ENCODE measurements at places on chromosomes 2 and 18. TPM values are rescaled to one million over a fixed set of nuclear protein-coding genes. Genes with fewer than 3 reads are reported as not detected.

DNA sequence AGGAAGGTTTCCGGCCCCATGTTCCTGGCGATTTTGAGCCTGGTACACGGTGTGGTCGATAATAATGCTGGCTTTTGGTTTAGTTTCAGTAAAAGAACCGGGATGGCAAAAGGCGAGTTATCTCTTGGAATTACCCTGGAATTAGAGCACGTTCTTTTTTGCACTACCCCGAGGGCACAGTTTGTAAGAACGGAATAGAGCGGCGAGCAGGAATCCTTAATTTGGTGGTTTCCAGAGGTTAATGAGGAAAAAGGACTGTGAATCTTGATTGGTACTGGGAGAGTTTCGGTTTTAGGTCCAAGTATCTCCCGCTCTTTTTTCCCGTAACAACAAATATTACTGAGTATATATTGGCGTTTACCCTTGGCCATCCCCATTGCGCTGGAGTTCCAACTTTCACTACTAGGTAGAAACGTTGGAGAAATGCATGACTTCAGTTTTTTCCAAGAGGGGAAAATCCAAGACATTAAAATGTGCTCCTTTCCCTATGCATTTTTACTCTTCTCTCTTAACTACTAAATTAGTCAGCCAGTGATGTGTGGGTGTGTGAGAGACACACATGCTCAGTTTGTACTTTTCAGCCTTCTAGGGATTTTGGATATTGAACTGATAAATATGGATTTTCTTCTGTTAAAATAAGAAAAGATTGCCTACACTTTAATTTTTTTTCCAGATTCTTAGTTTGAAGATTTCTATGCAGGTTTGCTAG, 160.8 kb downstream of the AGPS start:
- peak; percentile 26 for DNase-seq

DNA sequence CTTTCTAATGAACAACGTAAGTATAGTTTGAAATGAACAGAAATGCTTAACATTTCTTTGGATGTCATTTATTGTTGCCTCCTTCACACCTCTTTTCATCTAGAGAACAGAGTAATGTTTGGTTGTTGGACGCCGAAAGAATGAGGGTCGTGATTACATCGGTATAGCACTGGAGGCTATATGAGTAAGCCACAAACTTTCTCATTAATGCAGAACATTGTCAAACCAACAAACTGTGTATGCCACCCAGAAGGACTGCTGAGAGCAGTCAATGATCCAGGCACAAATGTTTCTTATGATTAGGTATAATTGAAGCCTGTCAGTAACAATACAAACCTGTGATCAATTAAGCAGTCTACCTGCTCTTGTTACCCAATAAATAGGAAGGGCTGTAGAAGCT, 1494.7 kb upstream of the NXPH2 start:
- no peak for DNase-seq

The EPAS1 gene
- total RNA-seq = 95.9 TPM

The NEU2 gene
- total RNA-seq = not detected

- DNase-seq = no peak
These were observed 425.8 kb upstream of the KCNH7 start for GRCh38 chr2:163264341-163264740.

The METTL4 gene
- 9.1 TPM for total RNA-seq

- no peak for DNase-seq
These were observed 2.9 kb downstream of the DNPEP start for GRCh38 chr2:219384859-219385258.

GRCh38 chr18:69082499-69082898, 284.6 kb downstream of the CCDC102B start:
- no peak for DNase-seq

DNA sequence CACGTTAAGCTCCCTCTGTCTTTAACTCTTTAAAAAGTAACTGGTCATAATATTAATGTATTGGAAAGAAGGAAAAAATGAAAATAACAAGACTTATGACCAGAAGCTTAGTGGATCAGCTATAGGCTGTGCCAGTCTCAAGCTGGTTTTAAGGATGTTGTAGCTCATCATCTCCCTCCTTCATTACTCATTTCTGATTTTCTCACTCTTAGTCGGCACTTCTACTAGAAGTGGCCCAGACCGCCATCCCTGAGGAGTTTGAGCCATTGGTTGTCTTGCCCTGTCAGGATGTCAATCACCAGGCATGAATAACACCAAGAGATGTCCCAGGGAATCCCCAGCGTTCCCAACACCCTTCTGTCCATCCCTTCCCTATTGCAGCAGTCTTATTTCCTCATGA, 151.5 kb downstream of the ASXL3 start:
- no peak for DNase-seq

DNA sequence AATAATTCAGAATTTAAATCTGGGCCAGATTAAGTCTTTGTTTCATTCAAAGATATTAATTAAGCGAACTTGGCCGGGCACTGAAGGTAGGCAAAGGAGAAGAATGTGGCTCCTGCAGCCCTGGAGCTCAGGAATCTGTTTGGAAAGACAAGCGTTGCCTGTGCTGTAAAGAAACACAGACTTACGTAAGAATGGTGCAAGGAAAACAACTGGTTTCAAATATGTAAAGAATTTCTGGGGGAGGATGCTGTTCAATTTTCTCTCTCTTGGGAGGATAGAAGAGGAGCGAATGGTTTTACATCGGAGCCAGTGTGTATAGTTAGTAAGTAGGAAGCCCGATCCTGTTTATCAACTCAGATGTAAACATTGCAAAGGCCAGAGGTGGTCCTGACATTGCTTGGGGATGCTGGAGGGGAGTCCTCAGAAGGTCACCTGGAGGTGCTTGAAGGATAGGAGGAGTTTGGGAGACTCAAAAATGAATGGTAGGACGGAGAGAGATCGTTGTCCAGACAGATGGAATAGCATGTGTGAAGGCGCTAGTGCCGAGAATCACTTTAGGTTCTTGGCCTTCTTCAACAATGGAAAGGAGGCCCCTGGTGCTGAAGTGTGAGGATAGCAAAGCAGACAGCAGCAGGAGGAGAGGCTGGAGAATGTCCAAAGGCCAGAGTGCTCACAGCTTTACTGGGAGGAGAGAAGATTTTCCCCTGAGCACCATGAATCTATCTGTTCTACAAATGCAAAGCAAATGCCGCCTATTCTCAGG, 456.1 kb downstream of the LPIN1 start:
- DNase-seq = peak; percentile 12

DNA sequence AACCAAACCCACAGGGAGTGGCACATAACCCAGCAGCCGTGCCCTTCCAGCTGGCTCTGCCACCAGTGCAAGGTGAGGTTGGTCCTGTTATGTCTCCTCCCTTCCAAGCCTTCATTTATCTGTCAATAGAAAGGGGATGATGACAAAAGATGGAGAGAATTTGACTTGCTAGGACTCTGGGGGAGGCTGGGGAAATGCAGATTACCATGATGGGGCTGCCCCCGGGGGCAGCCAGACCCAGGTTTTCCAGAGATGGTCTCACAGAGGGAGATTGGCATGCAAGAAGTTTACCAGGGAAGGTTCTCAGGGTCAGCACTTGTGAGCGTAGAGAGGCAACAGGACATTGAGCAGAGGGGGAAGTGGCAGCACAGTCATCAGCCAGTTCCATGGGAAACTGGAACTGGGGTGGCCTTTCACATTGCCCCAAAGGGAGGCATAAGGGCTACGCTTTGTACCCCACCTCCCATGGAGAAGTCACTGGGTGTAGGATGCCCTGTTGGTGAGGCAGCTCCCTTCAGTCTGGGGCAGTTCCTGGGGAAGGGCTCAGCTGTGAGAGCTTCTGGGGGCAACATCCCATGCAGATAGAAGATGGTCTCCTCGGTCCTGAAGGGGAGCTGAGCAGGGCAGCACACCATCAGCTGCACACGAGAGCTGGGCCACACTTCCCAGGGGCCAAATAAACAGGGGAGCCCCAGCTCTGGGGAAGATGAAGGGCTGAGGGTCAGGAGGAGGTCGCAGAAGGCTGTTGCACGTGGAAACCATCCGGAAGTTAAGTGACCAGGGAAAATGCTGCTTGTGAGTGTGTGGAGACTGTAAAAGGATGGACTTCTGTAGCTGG, 117.8 kb upstream of the EPC2 start:
- no peak for DNase-seq

DNA sequence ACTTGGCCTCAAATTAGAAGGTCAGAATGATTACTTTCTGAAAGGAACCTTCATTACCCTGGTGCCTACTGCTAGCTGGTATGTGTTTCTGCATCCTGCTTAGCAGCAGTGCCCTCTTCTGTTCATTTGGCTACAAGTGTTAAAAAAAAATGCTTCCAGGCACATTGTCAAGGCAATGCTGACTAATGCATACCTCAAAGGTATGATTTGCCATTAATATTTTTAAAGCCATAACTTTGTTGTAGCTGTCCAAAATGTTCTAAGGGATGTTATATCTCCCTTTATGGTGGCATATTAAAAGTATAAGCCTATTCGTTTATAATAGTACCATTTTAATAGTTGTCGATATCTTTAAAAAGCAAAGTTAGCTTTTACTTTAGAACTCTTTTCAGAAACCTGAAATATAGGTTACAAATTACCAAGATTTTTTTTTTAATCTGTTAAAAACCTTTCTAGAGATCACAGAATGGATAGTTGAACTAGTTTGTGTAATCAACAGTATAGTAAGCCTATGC, 52.0 kb upstream of the FAM171B start:
- peak; percentile 66 for DNase-seq

GRCh38 chr2:225464346-225465025, 65.0 kb downstream of the NYAP2 start:
- no peak for DNase-seq

DNA sequence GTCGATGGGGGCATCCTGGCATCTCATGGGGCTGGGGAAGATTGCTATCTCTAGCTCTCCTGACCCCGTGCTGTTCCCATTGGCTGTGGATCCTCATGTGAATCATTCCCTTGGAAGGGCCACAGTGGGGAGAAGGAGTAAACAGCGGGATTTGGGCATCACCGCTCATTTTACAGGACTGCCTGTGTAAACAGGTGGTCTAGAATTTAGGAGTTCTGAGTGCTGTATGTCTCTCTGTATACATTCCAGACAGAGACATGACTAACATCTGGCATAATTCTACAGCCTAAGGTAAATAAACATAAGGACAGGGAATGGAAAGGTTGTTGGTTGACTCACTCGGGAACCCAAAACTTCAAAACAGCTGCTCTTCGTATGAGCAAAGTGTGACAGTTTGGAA, 92.7 kb downstream of the COPS8 start:
- peak; percentile 84 for DNase-seq

DNA sequence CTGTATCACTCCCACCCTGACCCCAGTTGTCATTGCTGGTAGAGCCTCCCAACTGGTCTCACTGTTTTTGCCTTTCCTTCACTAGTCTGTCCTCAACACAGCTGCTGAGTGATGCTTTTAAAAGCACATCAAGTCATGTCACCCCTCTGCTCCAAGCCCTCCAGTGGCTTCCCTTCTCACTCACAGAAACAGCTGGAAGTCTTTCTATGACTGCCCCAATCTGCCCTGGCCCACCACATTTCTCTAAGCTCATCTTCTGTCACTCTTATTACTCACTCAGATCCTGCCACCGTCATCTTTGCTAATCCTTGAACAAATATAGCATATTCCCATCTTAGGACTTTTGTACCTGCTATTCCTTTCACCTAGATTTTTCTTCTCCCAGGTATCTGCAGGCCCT, 242.6 kb upstream of the RBBP8 start:
- no peak for DNase-seq

GRCh38 chr2:175282300-175282699, 100.8 kb upstream of the ATP5MC3 start:
- DNase-seq = peak; percentile 39

The HAAO gene
- not detected for total RNA-seq

The DSEL gene
- total RNA-seq = 77.6 TPM

- DNase-seq = no peak
These were observed 27.4 kb upstream of the SLC3A1 start for GRCh38 chr2:44247924-44248323.

DNA sequence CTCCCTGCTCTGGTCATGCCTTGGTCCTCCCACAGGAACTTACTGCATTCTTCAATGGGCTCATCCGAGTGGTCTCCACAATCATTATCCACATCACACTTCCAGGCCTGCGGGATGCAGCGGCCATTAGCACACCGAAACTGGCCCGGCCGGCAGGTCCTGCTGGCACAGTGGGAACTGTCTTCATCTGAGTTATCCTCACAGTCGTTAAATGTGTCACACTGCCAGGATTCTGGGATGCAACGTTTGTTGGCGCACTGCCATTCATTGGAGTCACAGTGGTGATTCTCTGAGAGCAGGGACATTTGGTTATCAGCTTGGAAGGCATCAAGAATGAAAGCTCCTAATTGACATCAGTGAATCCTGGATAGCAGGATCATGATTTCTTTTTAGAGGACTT, 104.5 kb downstream of the DHRS9 start:
- DNase-seq = no peak

GRCh38 chr2:228786901-228787300, 484.2 kb downstream of the PID1 start:
- no peak for DNase-seq

GRCh38 chr2:104846786-104847585, 6.9 kb upstream of the POU3F3 start:
- no peak for DNase-seq

The CPO gene
- total RNA-seq = not detected

GRCh38 chr2:233565685-233566140, 869 bp downstream of the USP40 start:
- no peak for DNase-seq

- no peak for DNase-seq
These were observed 153.3 kb downstream of the RAPGEF4 start for GRCh38 chr2:172888714-172889669.

DNA sequence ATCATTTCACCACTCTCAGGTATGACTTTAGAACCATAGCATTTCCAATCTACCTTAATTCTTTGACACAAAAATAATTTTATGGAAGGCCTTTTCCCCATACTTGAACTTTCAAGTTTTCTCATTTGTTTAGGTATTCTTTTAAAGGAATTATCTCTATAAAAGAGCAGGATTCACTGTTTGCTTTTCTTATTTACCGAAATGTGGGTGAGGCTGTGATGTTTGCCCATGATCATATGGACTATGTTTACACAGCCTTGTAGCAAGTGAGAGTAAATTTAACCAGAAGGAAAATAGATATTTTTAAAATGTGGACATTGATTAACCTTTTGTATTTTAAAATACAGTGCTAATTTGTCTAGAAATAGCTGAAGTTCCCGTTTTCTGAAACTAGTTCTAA, 26.3 kb downstream of the CAB39 start:
- DNase-seq = no peak

DNA sequence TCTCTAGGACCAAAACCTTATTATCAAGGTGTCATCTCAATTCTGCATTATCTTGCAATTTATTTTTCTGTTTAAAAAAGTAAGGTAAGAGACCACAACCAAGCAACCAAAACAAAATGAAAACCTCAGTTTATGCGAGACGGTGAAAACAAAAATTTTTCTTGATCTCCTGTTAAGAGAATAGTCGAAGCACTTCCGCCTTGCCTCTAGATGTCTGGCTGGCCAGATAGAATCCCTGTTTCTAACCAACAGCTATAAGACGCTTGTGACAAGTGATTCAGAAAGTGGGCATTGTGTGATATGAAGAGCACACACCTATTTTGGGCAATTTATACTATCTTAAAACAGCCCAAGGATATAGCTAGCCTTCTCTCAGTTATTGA, 51.2 kb downstream of the MGAT5 start:
- no peak for DNase-seq

DNA sequence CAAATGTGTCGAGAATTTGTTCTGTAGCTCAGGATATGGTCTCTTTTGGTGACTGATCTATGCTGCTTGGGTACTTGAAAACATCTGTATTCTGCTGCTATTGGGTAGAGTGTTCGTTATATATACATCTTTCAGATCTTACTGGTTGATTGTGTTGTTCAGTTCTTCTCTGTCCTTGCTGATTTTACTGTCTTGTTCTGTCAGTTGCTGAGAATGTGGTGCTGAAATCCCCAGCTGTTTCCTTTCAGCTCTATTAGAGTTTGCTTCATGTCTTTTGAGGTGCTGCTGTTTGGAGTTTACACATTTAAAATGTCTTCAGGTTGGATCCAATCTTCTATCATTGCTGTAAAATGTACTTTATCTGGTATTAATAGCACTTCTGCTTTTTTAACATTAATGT, 12.9 kb downstream of the BCL2L11 start:
- DNase-seq = no peak
